ENCODE measurements at places on chromosomes 4 and X.

DNA sequence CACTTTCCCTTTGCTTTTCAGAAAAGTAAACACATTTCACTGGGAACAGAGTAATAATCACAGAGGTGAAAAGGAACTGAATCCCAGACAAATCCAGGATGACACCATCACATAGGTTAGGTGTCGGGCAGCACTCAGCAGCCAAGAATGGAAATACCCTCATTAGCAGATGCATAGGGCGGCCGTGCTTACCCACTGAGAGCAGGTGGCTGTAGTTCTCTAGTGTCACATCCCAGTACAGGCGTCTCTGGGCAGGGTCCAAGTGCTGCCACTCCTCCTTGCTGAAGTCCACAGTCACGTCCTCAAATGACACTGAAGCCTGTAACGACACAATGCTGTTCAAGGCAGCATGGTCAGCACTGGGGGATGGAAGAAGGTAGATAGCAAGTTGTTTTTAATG lies 26.9 kb downstream of the ZNF41 start:
- no peak for DNase-seq

DNA sequence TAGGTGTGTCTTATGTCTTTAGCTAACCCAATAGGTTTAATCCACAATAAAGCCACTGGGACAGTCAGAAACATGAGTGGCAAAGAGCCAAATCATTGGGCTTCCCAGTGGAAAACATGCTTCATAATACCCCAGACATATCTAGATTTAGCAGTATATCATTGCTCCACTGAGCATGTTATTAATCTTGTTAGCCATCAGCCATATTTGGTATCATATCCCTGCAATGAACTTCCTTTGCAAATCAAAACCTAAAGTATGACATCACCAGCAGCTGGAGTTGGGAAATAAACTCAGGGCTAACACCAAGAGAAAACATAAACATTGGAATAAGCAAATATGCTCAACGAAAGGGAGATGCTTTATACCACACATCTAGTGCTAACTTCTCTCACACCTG lies 280.8 kb upstream of the NOCT start:
- no peak for DNase-seq

- no peak for DNase-seq
Observed at GRCh38 chr4:139522457-139522856, 33.6 kb downstream of the SETD7 start.

GRCh38 chrX:154417157-154417556 lies 5.8 kb downstream of the TAFAZZIN start:
- DNase-seq, result peak; percentile 34

GRCh38 chr4:84585251-84585650 lies 2.3 kb downstream of the CDS1 start:
- DNase-seq, result no peak

DNA sequence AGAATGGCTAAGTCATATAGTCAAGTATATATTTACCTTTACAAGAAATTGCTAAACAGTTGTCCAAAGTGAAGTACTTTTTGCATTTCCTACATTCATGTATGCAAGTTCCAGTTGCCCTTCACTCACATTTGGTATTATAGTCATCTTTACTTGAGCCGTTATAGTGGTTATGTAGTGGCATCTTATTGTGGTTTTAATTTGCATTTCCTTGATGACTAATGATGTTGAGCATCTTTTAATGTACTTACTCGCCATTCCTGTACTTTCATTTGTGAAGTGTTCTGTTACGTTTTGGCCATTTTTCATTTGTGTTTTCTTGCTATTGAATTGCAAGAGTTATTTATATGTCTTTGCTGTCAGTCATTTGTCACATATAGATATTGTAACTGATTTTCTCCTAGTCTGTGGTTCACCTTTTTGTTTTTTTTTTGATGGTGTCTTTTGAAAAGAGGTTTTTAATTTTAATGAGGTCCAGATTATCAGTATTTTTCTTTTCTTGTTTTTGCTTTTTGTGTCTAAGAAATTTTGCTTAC lies 27.6 kb downstream of the ARFIP1 start:
- no peak for DNase-seq

- no peak for DNase-seq
Observed at GRCh38 chr4:113958766-113959538, 20.5 kb downstream of the ARSJ start.

- no peak for DNase-seq
Observed at GRCh38 chr4:156999175-156999517, 27.5 kb upstream of the PDGFC start.

- no peak for DNase-seq
Observed at GRCh38 chr4:108110450-108110849, 58.3 kb downstream of the LEF1 start.

DNA sequence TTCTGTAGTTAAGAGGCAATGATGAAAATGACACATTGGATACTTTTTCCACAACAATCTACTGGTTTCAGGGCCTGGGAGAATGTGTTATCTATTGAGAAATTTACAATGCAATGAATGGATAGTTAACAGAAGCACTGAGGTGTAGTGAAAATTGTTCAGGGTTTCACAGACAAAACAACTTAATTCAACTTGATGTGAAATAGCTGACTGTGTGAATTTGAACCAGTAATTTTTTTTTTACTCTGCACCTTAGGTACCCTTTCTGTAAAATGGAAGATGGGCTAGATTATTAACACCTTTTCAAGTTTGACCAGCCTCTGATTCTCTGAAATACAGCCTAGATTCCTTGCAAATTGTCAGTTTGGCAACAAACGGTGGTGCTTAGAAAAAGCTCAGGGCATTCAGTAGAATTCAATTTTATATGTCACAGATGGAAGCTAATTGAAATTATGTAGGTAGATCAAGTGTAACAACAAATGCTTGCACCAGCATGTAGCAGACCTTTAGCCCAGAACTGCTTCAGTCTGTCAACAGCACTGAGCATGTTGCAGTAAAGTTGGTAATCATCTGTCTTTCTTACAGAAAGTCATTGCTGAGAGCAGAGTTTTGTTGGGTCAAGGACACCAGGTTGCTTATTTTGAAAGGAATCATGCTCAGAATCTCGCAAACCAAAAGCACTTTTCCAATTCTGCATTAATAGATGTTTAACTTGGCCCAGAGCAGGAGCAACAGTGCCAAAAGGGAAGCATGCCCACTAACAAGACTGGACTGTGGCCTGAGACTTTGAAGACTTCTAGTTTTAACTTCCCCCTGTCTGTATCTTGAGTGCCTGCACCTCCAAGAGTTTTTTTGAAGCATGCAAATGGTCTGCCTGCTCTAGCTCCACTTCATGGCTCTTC lies 526.6 kb downstream of the PACRGL start:
- DNase-seq, result peak; percentile 44

- DNase-seq, result no peak
Observed at GRCh38 chrX:10972706-10973105, 138.4 kb upstream of the HCCS start.

GRCh38 chrX:100379388-100379986 lies 30.6 kb downstream of the PCDH19 start:
- peak; percentile 32 for DNase-seq

GRCh38 chr4:145822181-145822580 lies 116.4 kb downstream of the ZNF827 start:
- DNase-seq, result no peak

DNA sequence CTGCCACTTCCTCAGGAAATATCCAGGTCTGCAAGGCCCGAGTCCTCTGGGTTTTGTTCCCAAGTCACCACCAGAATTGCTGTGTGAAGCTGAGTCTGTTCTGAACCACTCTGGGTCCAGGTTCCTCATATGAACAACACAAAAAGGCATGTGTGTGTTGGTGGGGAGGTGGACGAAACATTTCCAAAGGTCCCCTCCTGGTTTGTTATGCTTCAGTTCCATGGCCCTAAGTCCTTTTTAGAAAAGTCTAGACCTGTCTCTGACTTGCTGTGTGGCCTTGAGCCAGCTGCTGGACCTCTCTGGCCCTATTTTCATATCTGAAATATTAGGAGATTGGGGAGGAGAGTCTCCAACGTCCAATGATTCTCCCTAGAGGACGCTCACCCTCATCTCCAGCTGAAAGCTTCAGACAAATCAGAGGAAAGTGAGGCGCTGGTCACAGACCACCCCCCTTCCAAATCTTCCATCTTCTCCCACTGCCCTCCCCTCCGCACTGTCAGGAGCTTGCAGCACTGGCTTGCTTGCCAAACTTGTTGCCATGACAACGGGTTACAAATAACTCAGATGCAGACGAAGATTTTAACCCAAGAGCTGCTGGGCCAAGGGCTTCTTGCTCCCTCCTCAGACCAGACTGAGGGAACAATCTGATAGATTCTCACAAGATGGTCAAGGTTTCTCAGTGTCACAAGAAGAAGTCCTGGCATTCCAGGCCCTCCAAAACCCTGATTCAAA lies 64.5 kb downstream of the SMC1A start:
- DNase-seq, result no peak
